ENCODE measurements at places on chromosomes 1 and 21.

DNA sequence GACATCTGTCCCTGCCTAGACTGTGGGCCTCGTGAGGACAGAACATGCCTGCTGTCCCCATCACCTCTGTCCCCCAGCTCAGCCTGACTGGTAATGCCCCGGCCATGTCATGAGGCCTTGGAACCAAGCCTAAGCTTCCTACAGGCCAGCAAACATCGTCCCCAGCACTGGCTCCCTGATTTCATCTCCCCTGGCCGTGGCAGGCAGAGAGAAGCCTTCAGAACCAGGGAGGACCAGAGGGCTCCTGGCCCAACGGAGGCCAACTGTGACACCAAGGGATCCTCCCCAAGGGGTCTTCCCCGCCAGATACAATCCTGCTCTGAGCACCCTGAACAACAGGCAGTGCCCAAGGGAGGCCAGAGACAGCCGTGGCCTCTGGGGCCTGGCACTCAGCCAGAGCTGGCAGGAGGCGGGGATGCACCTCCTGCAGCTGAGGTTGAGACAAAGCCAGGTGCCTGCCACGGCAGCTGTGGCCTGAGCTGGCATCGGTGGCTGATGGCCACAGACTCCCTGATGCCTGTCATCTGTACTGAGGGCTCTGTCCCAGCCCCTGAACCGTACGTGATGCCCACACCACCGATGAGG is 9.9 kb upstream of the NPHP4 start:
- DNase-seq, result no peak

DNA sequence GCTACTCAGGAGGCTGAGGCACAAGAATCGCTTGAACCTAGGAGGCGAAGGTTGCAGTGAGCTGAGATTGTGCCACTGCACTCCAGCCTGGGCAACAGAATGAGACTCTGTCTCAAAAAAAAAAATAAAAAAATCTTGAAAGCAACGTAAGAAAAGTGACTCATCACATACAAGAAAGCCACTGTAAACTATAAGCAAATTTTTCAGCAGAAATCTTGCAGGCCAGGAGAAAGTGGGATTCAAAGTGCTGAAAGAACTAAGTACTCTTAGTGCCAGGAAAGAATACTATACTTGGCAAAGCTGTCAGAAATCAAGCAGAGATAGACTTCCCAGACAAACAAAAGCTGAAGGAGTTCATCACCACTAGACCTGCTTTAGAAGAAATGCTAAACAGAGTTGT is 4.4 kb upstream of the HMGN1 start:
- peak; percentile 46 for DNase-seq

GRCh38 chr1:43841321-43842174 is 92.1 kb upstream of the ARTN start:
- DNase-seq, result no peak

- no peak for DNase-seq
Observed at GRCh38 chr1:174448974-174449373, 1.2 kb downstream of the GPR52 start.

DNA sequence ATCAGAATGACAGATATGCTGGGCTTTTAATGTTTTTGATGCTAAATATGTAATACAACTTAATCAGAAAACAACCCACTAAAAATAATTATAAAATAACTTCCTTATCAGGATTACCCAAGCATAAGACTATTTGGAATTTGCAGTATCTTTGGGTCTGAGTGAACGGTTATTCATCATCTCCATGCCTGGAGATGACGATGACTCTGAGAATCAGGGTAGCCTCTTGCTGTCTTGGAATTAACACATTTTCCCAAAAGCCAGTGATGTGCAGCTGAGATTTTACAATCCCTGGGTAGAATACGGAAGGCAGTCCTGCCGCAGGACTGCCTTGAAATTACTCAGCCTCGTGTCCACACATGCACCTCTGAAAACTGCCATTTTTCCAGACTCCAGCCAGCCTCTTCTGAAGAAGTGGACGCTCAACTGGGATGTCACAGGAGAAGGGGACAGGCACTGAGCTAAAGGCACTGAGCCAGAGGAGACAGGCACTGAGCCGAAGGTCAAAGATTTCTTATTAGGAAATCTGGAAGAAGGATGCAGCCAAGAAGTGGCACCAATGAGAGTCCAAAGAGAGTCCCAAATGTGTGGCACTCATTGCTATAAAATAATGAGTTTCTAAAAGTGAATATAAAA is 85.5 kb downstream of the PGBD5 start:
- DNase-seq, result no peak

GRCh38 chr1:198258491-198258890 is 101.7 kb downstream of the NEK7 start:
- peak; percentile 91 for DNase-seq

GRCh38 chr1:17891205-17892110 is 136.3 kb downstream of the ACTL8 start:
- no peak for DNase-seq

GRCh38 chr1:43919906-43920305 is 13.7 kb upstream of the ARTN start:
- DNase-seq, result no peak

DNA sequence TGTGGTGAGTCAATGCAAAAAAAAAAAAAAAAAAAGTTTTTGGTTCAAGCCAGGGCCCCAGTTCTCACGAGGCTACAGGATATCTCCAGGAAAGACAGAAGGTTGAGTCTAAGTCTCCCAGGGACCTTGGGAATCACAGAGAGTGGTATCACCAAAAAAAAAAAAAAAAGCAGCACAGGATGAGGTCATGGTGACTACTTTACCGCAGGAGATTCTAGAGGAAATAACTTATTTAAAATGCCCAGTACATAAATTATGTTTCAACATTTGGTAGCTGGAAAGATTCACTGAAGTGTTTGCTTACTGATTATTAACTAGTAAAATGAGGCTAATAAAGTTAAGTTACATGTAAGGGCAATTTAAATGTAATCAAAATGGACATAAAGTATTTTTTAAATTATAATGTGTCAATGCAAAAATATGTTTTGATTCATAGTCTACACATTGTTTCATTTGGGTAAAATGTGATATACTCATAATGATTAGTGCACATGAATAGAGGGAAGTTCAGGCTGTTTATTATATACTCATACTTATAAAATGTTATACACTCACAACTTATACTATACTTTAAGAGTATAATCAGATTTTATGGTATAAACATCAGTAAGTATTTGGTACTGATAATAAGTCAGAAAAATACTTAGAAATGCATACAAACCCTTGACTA is 84.1 kb downstream of the PLPPR5 start:
- DNase-seq, result peak; percentile 91

- DNase-seq, result peak; percentile 52
Observed at GRCh38 chr1:39129514-39129913, 75.0 kb upstream of the MACF1 start.
